T-helper 17 cell (primary cell): ENCODE measurements at places on chromosomes 6 and 20.

DNA sequence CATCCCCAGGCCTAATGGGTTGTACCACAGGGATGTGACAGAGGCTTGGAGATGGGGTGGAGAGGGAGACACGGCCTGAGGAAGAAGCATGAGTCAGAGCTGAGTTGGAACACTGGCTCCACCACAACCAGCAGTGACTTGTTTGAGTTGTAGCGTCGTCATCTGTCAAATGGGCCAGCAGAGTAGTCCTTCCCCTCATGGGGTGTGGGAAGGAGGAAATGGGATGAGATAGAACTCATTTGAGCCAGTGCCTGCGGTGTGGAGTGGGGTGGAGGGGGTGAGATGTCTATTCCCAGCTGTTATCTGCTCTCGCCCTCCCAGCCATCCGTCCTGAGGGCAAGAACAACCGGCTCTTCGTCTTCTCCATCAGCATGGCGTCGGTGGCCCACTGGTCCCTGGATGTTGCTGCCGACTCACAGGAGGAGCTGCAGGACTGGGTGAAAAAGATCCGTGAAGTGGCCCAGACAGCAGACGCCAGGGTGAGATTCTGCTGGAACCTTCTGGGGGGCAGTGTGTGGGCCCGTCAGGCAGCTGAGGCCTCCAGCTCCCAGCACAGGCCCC, 32.5 kb downstream of the PLCG1 start:
- DNase-seq, result no peak

DNA sequence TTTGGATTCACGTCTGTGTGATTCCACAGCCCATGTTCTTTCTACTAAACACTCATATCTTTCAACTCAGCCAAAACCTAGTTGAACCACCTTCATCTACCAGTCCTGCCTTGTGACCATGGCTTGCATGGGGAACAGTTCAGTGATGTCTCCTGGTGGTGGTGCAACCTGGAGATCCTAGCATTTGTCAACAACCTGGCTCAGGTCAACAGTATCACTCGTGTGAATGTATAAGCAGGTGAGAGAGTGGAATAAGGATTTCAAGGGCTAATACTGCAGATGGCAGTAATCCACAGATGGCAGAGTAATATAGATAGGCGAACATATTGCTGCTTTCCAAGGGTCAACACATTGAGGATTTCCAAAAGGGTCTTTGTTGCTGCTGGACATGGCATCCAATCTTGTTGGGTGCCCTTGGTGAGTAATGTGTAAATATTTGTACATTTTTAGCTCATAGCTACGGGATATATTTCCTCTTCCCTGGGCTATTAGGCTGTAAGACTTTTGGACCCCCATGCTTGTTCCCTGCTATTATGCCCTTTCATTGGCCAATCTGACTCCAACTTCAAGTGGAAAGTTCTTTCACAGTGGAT, 13.4 kb downstream of the PBOV1 start:
- no peak for DNase-seq

GRCh38 chr6:102907181-102907580, 1513.7 kb downstream of the GRIK2 start:
- DNase-seq, result no peak

DNA sequence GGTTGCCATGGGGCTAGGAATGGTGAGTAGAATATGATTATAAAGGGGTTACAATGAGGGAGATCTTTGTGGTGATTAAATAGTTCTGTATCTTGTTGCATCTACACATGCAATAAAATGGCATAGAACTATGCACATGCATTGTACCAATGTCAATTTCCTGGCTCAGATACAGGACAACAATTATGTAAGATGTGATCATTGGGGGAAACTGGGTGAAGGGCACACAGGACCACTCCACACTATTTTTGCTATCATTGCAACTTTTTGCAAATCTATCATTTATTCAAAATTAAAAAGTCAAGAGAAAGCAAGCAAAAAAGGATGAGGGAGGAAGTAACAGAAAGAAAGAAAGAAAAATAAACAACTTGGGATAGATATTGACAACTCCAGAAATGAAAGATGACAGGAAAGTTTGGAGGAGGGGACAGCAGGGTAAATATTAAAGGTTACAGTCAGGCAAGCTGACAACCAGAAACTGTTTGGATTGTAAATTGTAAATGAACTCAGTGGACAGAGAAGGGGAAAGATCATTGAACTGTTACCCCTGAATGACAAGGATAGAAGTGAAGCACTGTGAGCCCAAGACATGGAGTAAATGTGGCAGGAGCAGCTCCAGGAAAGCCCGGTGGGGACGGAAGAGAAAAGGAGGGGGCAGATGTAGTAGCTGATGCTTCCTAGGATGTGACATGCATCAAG, 499.6 kb upstream of the JARID2 start:
- no peak for DNase-seq

- no peak for DNase-seq
Observed at GRCh38 chr20:1001911-1002681, at the start of gene RSPO4. RSPO4 (minus strand) TSS chr20:1002311; CDS start chr20:1002164, 147 bp downstream.

- DNase-seq, result no peak
Observed at GRCh38 chr6:106539936-106540335, 89.4 kb downstream of the RTN4IP1 start.

- no peak for DNase-seq
Observed at GRCh38 chr6:21883595-21884328, 290.2 kb downstream of the SOX4 start.

- DNase-seq, result no peak
Observed at GRCh38 chr20:38460040-38460623, 12.5 kb upstream of the RALGAPB start.
